Activated T-cell treated with anti-CD3 and anti-CD28 coated beads, Interleukin-2, amount 50 U/mL, for 24 hours (primary cell): ENCODE measurements at places on chromosomes 12 and 14.

GRCh38 chr12:124392271-124392666 lies 97.4 kb downstream of the RFLNA start:
- peak; percentile 40 for DNase-seq

DNA sequence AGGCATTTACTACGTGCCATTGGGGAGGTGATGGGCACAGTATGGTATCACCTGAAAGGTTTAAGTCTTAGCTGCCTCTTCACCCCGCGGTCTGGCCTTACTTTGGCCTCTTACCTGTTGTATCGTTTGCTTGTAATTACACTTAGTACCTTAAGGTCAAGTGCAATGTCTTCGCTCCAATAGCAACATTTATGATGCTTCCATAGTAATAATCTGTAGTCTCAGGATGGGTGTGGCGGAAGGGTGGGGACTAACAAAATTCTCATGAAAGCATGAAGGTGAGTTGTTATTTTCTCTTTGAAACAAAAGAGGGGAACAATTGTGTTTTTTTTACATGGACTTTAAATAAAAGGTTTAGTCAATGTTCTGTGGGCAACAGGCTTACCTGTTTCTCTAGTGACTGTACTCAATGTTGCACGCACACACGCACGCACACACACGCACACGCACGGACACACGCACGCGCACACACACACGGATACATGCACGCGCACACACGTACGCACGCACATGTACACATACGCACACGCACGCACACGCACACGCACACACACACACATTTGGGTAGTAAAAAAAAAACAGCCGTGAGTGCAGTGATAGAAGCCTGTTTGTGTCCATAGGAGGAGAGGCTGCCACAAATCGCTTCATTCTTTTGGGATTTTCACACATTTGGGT lies 91.4 kb downstream of the DNAH10 start:
- DNase-seq, result no peak

GRCh38 chr12:31868965-31869364 lies 90.2 kb upstream of the RESF1 start:
- DNase-seq, result no peak

DNA sequence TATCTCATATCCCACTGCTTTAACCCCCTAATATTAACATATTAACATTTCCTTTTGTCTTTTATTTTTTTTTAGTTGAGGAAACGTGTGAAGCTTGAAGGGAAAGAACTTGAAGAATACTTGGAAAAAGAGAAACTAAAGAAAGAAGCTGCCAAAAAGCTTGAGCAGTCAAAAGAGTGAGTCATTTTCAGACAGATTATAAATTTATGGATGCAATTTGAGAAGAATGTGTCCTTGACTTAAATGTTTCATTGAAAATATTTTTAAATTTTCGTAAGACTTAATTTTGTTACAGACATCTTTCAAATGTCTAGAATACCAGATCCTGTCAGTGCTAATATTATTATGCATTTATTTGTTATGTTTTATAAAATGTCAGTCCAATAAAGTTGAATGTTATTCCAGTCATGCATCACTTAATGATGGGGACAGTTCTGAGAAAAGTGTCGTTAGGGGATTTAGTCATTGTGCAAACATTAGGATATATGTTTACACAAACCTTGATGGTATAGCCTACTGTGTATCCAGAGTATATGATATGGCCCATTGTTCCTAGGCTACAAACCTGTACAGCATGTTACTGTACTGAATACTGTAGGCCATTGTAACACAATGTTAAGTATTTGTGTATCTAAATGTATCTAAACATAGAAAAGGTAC lies 32.6 kb downstream of the CPSF2 start:
- no peak for DNase-seq

- no peak for DNase-seq
These were observed 103.7 kb upstream of the MAX start for GRCh38 chr14:65206078-65206447.

DNA sequence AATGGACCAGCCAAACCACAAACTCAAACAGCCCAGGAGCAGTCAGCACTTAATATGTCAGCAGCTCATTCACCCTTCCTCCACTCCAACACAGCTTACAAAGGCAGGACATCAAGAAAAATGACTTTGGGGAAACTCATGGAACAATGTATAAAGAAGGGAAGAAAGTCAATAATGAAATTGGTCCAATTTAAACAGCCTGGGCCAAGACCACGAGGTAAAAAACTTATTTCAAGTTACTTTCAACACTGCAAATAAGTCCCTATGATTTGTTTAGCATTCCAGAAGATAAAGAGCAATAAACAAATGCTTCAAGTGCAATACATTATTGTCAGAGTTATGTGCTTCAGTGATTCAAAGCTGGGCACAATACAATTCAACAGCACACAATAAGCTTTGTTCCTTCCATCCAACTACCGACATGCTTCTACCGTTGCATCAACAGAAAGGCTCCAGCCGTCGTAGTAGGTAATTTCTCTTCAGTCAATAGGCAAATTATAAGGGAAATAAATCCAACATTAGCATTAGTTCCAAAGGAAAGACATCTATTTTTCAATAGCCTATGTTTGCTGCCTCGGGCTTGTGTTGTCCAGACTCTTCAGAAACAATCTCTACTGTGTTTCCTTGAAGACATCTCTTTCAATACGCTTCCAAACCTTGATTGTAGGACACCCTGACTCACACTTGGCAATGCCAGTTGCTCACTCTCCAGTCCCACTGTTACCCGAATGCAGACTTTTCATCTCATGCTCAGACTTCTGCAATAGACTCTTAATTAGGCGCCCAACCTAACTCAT lies 225.7 kb downstream of the NUAK1 start:
- DNase-seq, result no peak

DNA sequence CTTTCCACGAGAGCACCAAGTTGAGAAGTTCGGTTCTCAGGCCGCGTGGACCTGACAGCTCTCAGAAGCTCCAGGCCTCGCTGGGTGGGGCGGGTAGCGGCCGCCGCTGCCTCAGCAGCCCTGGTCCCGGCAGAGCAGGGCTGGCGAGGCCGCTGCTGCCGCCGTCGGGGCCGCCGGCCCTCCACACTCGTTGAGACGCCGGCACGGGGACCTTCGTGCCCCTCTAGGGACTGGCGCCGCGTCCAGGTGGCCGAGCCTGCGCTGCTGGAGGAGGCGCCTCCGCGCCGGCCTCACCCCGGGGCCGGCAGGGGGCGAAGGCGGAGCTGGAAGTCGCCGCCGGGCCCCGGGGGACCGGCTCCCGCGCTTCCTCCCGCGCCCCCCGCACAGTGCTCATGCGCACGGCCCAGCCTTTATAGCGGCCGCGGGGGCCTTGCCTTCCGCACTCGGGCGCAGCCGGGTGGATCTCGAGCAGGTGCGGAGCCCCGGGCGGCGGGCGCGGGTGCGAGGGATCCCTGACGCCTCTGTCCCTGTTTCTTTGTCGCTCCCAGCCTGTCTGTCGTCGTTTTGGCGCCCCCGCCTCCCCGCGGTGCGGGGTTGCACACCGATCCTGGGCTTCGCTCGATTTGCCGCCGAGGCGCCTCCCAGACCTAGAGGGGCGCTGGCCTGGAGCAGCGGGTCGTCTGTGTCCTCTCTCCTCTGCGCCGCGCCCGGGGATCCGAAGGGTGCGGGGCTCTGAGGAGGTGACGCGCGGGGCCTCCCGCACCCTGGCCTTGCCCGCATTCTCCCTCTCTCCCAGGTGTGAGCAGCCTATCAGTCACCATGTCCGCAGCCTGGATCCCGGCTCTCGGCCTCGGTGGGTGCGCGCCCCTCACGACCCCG lies at the start of gene COCH:
Gene COCH, plus strand, starts transcription at position 440 of the 879 bp plus-strand sequence. Its CDS starts 380 bp downstream, at position 820.
- DNase-seq, result peak; percentile 61
